ENCODE measurements at places on chromosomes 11 and 22.

GRCh38 chr11:20599221-20600019 lies at the start of gene SLC6A5:
SLC6A5 (plus strand) TSS chr11:20599608; CDS start chr11:20599673, 65 bp downstream.
- DNase-seq = peak; percentile 93

GRCh38 chr11:65505466-65506289 lies 6.8 kb downstream of the MALAT1 start:
- no peak for DNase-seq

DNA sequence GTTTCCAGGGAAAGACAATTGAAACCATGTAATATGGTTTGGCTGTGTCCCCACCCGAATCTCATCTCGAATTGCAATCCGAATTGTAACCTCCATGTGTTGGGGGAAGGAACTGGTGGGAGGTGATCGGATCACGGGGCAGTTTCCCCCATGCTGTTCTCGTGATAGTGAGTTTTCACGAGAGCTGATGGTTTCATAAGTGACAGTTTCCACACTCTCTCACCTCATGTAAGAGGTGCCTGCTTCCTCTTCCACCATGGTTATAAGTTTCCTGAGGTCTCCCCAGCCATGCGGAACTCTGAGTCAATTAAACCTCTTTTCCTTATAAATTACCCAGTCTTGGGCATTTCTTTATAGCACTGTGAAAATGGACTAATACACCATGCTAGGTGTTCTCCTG lies 148.3 kb upstream of the CADM1 start:
- DNase-seq = no peak

- DNase-seq = no peak
Observed at GRCh38 chr11:6219359-6219758, 14.0 kb downstream of the C11orf42 start.

DNA sequence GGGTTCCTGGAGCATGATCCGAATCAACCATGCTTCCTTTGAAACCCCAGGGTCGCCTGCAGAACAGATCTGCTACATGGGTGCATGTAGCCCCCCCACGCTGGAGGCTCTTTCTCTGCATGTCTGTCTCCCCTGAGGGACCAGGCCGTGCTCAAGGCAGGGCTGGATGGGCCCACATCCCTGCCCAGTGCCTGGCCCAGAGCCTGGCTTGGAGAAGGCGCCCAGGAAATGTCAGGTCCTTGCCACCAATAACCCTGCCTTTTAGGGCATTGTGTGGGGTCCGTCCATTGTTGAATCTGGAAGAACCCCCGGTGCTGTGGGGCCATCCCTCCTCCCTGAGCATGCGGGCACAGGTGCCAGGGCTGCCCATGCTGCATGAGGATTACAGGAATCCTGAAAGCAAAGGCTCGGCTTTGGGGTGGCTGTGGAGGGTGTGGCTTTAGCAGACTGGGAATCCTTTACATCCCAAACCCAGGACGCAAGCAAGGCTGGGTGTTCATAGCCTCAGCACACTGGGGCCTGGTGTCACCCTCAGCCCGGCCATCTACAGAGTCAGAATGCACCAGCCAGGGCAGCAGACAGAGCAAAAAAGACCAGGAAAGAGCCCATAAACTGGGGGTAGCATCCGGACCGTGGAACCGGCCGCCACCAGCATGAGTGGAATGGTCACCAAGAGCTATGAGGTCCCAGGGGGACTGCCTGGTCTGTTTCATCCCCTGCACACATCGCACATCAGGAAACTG lies 48.2 kb downstream of the RTL6 start:
- no peak for DNase-seq

- DNase-seq = no peak
Observed at GRCh38 chr22:22348815-22349454, 104.3 kb downstream of the VPREB1 start.

- no peak for DNase-seq
Observed at GRCh38 chr11:26762089-26762488, 40.2 kb upstream of the SLC5A12 start.

GRCh38 chr22:41620589-41621098 lies at the start of gene DESI1:
DESI1 (minus strand) TSS chr22:41621043; CDS start chr22:41620839, 204 bp downstream.
- no peak for DNase-seq

DNA sequence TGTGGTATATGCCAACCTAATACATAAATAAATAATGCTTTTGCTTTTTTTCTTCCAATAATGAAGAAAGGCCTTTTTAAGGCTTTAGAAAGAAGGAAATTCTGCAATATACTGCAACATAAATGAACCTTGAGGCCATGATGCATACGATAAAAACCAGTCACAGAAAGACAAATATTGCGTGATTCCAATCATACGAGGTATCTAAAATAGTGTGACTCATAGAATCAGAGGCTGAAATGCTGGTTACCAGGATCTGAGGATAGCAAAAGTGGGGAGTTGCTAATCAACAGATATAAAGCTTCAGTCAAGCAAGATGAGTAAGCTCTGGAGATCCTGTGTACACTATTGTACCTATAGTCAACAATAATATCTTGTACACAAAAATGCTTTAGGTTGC lies 24.2 kb downstream of the MS4A6A start:
- DNase-seq = no peak

GRCh38 chr22:19596680-19597398 lies 72.6 kb upstream of the CLDN5 start:
- no peak for DNase-seq

- peak; percentile 89 for DNase-seq
Observed at GRCh38 chr11:94325681-94326080, 21.3 kb downstream of the IZUMO1R start.

DNA sequence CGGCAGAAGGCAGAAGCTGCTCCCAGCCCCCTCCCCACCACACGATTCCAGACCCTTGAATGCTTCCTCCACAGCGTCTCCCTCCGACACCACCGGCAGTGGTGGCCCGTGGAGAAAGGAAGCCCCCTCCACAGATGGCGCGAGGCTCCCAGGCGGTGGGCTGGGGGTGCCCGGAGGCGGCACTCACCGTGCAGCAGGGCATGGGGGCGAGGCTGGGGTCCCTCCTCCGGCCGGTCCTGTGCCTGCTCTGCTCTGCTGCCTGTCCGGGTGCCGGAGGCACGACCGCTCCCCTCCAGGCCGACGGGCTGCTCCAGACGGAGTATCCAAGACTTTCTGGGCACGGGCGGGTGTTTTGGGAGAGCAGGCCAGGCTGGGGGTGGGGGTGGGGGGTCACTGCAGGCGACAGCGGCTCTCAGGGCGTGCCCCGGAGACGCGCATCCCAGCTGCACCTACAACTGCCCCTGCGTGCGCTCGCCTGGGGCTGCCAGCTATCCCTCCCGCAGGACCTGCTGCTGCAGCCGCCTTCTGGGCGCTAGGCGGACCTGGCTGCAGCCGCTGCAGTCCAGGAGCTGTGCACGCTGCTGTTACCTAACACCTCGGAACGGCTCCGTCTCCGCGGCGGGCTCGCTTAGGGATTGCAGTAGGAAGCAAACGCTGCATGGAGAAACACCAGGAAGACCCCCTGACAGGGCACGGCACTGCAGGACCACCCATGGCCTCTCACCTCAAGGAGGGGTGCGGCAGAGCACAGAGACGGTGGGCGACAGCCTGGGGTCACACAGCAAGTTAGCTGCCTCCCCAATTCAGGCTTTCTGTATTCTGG lies 15.2 kb downstream of the MRGPRG start:
- DNase-seq = peak; percentile 57

DNA sequence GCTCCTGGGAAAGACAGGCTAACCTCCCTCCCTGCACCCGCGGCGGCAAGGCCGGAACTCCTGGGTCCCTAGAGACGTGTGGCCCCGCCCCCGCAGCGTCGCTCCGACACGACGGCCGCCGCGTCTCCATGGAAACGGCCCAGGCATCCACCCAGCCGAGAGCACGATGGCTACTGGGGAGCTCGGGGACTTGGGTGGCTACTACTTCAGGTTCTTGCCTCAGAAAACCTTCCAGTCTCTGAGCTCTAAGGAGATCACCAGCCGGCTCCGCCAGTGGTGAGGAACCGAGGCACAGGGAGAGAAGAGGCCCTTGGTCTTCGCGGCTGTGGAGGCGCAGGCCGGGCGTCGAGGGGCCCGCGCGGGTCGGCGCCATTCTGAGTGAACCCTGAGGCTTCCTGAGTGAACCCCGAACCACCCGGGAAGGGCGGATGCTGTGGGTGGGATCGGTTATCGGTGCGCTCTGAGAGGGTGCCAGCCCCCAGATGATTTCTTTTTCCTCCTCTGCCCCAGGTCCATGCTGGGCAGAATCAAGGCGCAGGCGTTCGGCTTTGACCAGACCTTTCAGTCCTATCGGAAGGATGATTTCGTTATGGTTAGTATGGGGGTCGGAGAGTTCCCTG lies at the start of gene CFAP300:
Gene CFAP300 (plus strand): TSS at position 133 of the 620 bp plus-strand sequence. CDS start 34 bp downstream, at position 167.
- peak; percentile 81 for DNase-seq

- DNase-seq = peak; percentile 94
Observed at GRCh38 chr22:36065775-36066544, 37.3 kb upstream of the RBFOX2 start.

GRCh38 chr11:46351148-46351547 lies 3.9 kb downstream of the DGKZ start:
- no peak for DNase-seq

- DNase-seq = no peak
Observed at GRCh38 chr11:129012880-129013279, 70.2 kb upstream of the TP53AIP1 start.

- DNase-seq = peak; percentile 39
Observed at GRCh38 chr11:61293867-61294716, 1.0 kb downstream of the VWCE start.

- DNase-seq = no peak
Observed at GRCh38 chr11:73962101-73962705, 11.4 kb downstream of the DNAJB13 start.

DNA sequence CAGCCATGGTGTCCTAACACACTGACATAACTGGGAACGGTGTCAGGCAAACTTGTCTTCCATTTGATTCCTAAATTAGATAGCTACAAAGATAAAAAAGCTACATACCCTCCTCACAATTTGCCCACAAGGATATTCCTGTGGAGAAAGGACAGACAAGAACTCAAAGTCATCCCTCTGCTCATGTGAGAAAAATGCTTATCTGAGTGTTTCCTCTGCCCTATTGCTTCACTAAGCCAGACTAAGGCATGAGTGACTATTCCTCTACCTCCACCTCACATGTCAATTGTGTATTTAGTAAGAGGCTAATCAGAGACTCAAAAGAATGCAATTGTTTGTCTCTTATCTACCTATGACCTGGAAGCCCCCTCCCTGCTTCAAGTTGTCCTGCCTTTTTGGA lies 247.7 kb downstream of the DDX10 start:
- DNase-seq = no peak

DNA sequence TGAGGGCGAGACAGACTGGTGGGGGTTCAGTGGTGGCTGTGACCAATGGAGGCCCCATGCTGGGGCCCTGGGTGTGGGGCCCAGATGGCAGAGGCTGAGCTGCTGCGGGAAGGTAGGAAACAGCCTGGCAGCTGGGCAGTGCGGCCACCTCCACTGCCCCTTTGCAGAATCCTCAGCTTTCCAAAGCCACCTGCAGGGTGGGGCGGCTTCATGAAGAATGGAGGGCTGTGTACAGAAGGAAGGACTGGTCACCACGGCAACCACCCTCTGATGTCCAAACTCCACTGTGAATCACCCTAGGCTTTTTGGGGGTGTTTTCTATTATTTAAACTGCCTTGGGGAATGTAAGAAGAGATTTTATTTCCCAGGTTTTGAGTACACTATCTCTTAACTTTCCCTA lies 166.3 kb upstream of the NAV2 start:
- DNase-seq = no peak

- DNase-seq = no peak
Observed at GRCh38 chr22:44179196-44179988, 1.3 kb upstream of the PARVG start.

- DNase-seq = no peak
Observed at GRCh38 chr11:27111896-27112295, 71.3 kb downstream of the BBOX1 start.

- DNase-seq = peak; percentile 41
Observed at GRCh38 chr11:17979770-17980371, 33.0 kb downstream of the SERGEF start.

DNA sequence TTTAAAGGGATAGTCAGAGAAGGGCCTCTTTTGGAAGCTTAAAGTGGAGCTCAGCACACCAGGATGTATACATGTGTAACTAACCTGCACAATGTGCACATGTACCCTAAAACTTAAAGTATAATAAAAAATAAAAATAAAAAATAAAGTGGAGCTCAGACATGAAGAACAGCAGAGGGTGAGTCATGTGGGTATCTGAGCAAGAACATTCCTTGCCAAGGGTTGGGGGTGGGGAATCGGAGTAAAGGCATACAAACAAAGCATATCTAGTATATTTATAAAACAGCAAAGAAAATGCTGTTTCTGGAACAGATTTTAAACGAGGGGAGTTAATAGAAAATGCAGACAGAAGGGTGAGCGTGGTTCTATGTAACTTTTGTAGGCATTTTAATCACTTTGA lies 562.6 kb upstream of the ANO3 start:
- DNase-seq = no peak

DNA sequence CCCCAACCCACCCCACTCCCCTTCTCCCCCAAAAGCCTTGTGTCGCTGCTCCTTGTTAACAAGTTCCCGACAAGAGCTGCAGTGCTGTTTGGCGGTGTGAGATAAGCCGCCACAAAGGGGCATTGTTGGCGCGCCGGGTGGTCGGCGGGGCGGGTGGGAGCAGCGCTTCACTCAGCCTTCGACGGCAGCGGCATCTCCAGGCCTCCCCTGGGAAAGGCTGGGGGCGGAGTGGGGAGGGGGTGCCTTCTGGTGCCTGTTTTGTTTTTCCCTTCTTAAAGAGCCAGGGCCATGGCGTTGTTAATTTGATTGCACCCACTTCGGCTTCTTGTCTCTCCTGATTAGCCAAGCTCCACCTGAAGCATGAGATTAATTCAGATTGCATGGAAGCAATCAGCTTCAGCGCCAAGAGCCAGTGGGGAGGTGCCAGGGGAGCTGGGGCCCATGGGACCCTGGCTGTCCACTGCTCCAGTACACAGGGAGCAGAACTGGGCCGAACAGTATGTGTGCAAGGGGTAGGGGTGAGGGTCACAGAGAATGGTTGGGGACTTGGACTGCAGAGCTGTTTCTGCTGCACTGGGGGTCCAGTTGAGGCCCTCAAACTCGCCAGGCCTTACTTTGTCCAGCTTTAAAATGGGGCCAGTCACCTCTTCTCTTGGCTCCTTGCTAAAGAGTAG lies 165.1 kb downstream of the CEP164 start:
- DNase-seq = peak; percentile 59

DNA sequence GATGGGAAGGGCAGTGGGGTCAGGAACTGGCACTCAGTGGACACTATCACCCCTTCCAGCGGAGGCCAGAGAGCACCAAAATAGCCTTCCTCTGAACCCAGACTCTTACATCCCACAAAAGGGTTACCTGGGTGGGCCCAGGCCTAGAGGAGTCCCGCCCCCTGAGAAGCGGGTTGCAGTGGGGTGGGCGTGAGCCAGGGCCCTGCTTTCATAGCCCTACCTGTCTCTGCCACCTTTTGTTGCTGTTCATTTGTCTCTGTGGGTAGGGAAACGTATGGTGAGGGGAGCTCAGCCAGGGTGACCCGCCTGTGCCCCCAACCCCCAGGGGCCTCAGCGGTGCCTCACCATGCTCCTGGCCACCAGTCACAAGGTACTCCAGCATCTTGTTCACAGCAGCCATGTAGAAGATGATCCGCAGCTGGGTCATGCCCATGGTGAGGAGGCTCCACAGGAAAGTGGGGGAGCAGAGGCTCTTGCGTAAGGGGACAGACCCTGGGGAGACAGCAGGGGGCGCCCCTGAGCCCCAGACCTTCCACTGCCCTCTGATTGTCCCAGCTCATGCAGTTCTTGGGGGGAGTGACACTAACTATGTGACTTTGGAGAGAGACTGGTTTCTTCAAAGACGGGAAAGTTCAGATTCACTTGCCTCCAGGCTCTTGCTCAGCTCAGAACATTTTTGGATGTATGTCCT lies 24.0 kb downstream of the SLC43A1 start:
- peak; percentile 78 for DNase-seq

All from WTC11 (cell line).